ENCODE measurements at places on chromosomes 6 and 20. TPM values are rescaled to one million over a fixed set of nuclear protein-coding genes. Genes with fewer than 3 reads are reported as not detected.
A peak's percentile ranks its signal among the peaks of the same experiment; 100 is the strongest.

GRCh38 chr6:155248008-155249001 is 15.5 kb upstream of the CLDN20 start:
- DNase-seq: peak; percentile 66

- DNase-seq: peak; percentile 87
Observed at GRCh38 chr20:58251979-58252591, 23.6 kb upstream of the ANKRD60 start.

GRCh38 chr6:147378819-147379218 is 129.7 kb upstream of the SAMD5 start:
- no peak for DNase-seq

Gene SLC44A4
- total RNA-seq: 124 TPM

Gene GJA10
- not detected for total RNA-seq

- no peak for DNase-seq
Observed at GRCh38 chr6:123434186-123434585, 202.6 kb downstream of the TRDN start.

- no peak for DNase-seq
Observed at GRCh38 chr6:137162692-137163306, 10.6 kb downstream of the IL22RA2 start.

DNA sequence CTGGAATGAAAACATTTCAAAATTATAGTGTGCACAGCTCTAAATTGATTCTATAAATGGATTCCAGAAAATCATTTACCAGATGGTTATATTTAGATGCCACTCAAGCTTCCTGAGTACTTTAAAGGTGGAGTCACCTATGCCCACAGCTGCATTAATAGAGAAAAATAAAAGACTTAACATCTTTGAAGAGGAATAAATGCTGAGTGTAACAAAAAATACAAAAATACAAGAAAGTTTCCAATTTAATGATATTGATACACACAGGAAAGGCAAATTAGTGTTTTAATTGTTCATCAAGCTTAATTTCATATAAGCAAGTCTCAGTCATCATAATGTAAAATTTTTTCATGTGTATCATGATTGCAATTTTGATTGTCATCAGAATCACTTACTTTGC is 89.5 kb upstream of the MANEA start:
- no peak for DNase-seq

DNA sequence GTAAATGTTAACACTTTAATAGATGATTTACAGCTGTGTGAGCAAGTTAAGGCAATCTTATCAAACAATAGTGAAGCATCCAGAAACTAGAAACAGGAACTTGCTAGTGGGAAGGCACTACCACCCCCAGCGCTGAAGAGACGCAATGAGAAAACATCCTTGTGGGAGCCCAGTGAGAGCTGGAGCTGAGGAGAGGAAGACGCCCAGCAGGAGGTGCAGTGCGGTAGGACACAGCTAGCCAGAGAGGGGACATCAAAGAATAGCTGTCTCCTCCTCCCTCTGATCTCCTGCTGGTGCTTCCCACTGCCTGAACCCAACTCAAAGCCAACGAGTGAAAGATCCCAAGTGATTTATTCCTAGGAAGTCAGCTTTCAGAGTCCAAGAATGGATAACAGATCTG is 140.3 kb downstream of the COL12A1 start:
- DNase-seq: no peak

- DNase-seq: no peak
Observed at GRCh38 chr6:166624275-166624674, 2.8 kb downstream of the RPS6KA2 start.

- no peak for DNase-seq
Observed at GRCh38 chr6:21118216-21118780, 475.3 kb upstream of the SOX4 start.

- DNase-seq: no peak
Observed at GRCh38 chr6:62683063-62683462, 397.0 kb upstream of the KHDRBS2 start.

DNA sequence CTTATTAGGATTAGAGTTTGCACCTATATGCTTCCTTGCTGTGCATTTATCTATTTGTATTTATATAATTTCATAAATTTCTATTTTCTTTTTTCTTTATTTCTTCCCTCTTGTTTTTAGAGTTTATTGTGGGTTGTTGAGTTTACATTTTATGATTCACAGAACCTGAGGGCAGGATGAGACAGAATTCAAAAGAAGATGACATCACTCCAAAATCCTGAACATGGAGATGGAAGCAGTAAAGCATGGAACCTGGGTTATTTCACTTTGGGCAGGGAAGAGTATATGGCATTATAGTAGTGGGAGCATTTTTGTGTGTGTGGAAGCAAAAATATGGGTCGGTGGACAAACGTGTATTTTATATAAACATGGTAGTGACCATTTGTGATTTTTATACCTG is 157.5 kb downstream of the RFX6 start:
- DNase-seq: no peak
